Activated naive CD4-positive, alpha-beta T cell treated with anti-CD3 and anti-CD28 coated beads for 36 hours (primary cell): ENCODE measurements at places on chromosomes 2 and 18. TPM values are rescaled to one million over a fixed set of nuclear protein-coding genes. Genes with fewer than 3 reads are reported as not detected.

Gene UGT1A6
- total RNA-seq, result not detected

Gene ANKRD53
- 0.24 TPM for total RNA-seq

Gene AP1S3
- total RNA-seq, result 10.7 TPM

Gene GNLY
- 3.2 TPM for total RNA-seq

- H3K4me3 ChIP-seq, result no peak overlapping the region
- H3K27ac ChIP-seq, result no peak overlapping the region
- no peaks in the 10 kb centered on the region for H3K27me3 ChIP-seq
- DNase-seq, result no peak
These were observed 43.9 kb upstream of the DNAH7 start for GRCh38 chr2:196112418-196113034.

- DNase-seq, result no peak
- H3K4me3 ChIP-seq, result no peak overlapping the region
- H3K27me3 ChIP-seq, result no peaks in the 10 kb centered on the region
- no peak overlapping the region for H3K27ac ChIP-seq
These were observed 240.8 kb downstream of the PLCL1 start for GRCh38 chr2:198045227-198045626.
